ENCODE measurements at places on chromosomes 7 and 10.

GRCh38 chr10:120783867-120784266, 67.3 kb upstream of the WDR11 start:
- no peak for DNase-seq

DNA sequence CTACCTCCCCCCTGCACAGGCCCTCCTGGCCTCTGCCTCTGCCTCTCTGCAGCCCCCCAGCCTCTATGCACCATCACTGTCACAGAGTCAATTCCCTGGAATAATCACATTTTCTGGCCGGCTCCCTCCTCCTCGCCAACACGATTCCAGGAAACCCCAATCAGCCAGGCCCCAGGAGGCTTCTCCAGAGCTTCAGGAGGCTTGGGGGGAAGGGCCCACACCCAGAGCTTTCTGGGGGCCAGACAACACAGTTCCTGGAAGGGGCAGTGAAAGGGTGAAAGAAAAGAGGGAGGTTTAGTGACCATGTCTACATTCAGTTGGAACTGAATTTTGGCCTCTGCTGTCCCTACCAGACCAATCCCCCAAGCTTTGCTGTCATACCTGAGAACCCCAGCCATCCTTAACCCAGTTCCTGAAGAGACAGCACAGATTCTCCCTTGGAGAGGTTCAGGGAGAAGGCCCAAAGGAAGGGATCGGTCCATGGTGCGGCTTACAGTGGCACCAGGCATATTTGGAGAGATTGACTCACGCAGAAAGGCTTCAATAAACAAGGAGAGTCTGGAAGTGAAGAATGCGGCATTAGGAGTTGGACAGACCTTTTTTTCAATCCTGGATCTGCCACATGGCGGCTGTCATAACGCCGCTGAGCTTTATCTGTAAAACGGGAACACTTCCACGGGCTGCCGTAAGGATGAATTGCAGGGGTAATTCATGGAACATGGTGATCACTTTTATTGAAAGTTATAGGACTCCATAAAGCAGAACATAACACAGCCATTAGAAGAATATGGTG, 89.0 kb downstream of the NEURL1 start:
- no peak for DNase-seq

DNA sequence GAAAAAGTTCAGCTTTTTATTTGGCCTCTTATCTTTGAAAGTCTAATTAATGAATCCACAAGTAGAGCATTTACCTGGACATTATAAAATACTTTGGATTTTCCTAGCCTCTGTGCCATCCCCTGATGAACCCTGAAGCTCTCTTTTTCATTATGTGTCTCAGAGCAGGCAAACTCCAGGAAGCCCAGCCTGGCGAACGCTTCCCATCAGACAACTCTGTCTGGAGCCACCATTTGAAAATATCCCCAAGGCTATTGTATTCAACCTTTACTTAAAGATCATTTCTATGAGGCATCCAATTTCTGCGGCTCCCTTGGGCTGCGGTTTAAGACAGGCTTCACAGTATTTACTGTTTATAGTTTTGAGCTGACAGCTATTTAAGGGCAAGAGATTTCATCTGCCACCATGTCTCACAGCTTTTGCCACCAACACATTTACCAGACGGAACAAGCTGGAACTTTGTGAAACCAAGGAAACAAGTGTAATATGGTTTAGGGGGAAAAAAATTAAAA, 257.2 kb upstream of the GLI3 start:
- peak; percentile 26 for DNase-seq

- DNase-seq, result no peak
Measured at GRCh38 chr7:98860071-98860470, 9.7 kb downstream of the TMEM130 start.

DNA sequence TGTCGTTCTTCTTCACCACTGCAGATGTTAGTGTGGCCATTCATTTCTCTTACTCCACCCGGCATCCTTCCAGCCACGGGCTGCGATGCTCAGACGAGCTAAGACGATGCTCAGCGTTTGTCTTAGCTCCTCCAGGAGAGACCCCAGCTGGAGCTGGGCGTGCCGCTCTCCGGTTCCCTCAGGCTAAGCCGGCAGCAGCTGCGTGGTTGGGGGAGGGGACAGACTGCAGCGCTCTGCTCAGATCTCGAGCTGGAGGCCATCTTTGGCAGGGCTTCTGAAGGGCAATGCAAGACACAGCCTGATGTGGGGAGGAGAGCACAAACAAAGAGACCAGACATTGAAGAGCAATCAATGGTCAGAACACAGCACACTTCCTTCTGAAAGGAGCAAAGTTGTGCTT, 4.8 kb downstream of the INA start:
- DNase-seq, result no peak

DNA sequence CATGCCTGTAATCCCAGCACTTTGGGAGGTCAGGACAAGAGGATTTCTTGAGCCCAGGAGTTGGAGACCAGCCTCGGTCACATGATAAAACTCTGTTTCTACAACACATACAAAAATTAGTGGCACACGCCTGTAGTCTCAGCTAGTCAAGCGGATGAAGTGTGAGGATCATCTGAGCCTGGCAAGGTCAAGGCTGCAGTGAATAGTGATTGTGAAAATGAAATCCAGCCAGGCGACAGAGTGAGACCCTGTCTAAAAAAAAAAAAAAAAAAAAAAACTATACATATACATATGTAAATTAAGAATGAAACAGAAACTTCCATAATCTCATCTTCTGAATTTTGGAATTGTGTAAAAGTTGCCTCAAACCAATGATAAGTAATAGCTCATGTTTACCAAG, 18.2 kb upstream of the FAM170B start:
- no peak for DNase-seq

DNA sequence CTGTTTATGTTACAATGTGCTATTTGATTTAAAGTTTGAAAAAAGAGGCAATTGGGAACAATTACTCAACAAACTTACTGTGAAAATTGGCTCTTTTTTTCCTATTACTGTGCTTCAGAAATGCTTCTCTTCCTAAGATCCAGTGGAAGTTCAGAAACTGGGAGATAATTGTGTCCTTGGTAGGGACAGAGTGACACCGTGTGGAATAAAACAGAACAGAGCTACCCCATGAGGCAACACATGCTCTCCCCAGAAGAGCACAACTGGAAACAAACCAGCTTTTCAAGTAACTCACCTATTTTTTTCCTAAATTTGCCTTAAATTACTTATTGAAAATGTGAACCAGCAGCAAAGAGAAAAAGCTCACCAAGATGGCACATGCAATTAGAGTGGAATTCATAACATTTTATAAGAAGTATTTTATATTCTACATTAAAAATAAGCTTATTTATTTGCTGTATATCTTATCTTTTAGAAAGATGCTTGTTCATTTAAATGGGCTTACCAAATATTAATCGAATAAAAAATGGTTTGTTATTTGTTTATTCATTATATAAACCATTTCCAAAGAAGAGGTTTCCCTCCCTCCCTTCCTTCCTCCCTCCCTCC, 346.1 kb upstream of the ANKRD30A start:
- DNase-seq, result peak; percentile 67

- DNase-seq, result no peak
Measured at GRCh38 chr7:7263297-7264230, 81.2 kb downstream of the C1GALT1 start.

DNA sequence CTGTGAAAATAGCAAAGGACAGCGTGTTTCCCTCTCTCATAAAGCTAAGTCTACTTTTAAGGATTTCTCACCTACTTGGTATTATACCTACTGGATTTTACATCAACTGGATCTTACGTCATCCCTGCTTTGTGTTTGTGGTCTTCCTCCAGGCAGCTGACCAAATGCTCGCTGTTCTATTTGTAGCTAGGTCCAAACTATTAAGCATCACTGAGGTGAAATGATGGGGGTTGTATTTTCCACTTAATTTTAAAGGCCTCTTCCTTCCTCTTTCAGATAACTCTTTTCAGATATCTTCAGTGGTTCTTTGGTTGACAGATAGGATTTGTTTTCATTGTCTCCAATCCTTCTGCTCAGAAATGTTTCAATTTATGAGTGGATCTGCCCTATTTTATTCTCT, 169.7 kb downstream of the RNLS start:
- no peak for DNase-seq

DNA sequence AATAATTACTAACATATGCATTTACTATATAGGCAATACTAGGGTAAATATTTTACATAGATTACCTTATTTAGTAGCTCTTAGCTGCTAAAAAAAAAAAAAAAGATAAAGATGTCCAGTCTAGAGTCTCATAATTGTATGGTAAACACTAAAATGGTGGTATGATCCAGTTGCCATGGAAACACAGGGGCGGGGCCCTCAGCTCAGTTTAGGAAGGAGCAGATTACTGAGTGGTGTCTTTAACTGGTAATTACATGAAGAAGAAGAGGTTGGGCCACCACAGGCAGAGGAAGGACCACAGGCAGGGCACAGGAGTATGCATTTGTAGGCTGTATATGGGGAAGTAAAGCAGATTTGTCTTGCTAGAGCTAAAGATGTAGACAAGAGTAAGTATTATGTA, 43.7 kb downstream of the ITGB8 start:
- no peak for DNase-seq

DNA sequence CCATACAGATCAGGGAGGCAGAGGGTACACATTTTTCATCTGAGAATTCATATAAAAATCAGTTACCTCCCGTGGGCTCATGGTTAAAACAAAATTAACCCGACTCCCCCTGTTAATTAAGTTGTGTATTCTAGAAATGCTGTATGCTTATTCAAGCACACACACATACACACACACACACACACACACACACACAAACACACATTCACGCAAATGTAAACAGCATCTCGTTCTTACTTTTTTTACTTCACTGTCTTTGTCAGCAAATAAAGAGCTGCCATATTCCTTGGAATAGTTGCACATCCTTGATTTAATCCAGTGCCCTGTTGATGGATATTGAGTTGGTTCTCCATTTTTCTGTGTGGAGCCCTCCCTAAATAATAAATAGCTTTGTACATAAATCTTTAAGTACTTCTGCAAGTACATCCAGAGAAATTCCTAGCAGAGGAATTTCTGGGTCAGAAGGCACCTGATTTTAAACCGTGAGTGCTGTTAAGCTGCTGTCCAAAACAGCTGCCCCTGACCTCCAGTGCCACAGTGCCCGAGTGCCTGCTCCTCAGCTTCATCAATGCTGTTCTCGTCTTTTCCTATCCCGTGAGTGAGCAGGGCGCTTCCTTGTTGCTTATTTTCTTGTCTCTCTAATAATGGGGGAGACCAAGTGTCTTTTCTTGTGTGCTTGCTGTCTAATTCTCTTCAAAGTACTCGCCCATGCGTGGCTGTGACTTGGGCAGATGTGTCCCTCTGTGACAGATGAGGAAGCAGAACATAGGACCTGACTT, 117.2 kb downstream of the RGS10 start:
- no peak for DNase-seq
